ENCODE measurements at places on chromosomes 12 and 14. TPM values are rescaled to one million over a fixed set of nuclear protein-coding genes. Genes with fewer than 3 reads are reported as not detected.

- H3K27me3 ChIP-seq, result no peaks in the 10 kb centered on the region
- no peak overlapping the region for H3K4me3 ChIP-seq
- DNase-seq, result no peak
- no peaks in the 10 kb centered on the region for H3K36me3 ChIP-seq
- H3K27ac ChIP-seq, result no peak overlapping the region
- peaks cover 5% of the 10 kb centered on the region for H3K4me1 ChIP-seq
Measured at GRCh38 chr12:116077431-116077830, 200.1 kb downstream of the MED13L start.

- peak overlapping the region; percentile 31 for H3K27ac ChIP-seq
- no peaks in the 10 kb centered on the region for H3K27me3 ChIP-seq
Measured at GRCh38 chr12:66144791-66145754, 14.5 kb upstream of the LLPH start.

EEA1 gene
- 5.9 TPM for total RNA-seq

CLEC4D gene
- total RNA-seq, result not detected

SYCP3 gene
- 0.26 TPM for total RNA-seq

DNA sequence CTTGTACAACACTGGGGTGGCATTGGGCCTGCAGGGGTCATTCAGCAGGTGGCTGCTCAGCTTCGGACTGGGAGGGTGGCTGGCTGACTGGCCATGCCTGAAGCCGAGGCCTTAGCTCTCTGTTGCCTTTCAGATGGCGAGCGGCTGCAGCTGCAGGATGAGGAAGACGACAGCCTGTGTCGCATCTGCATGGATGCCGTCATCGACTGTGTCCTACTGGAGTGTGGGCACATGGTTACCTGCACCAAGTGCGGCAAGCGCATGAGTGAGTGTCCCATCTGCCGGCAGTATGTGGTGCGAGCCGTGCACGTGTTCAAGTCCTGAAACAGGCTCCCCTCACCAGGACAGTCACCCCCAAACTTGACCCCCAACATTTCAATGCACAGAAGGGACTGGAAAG, 23.3 kb downstream of the RNF34 start:
- no peak overlapping the region for H3K4me3 ChIP-seq
- H3K4me1 ChIP-seq, result no peaks in the 10 kb centered on the region
- peaks cover 25% of the 10 kb centered on the region for H3K36me3 ChIP-seq
- H3K27ac ChIP-seq, result no peak overlapping the region

RFLNA gene
- total RNA-seq, result 0.26 TPM

- peaks cover 7% of the 10 kb centered on the region for H3K36me3 ChIP-seq
- no peak overlapping the region for H3K27ac ChIP-seq
- H3K4me1 ChIP-seq, result no peaks in the 10 kb centered on the region
- H3K27me3 ChIP-seq, result no peaks in the 10 kb centered on the region
Measured at GRCh38 chr14:45095143-45095542, 11.2 kb downstream of the PRPF39 start.

NKX2-8 gene
- total RNA-seq, result not detected

OLR1 gene
- total RNA-seq, result 0.66 TPM

DNA sequence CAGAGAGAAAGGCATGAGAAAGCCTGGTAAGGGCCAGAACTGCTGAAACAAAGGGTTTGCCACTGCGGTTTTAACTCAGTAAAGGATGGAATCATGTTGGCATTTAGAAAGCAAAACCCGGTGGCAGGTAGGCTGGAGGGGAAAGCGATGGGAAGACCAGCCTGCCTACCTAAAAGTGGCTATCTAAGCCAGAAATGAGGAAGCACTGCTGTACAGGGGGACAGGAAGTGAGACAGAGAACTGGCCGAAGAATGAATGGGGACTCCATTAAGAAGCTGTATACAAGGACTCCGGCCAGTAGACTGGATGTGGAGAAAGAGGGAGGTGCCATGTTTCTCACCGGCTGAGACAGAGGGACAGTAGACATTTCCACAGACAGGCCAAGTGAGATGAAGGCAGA, 48.2 kb downstream of the PPM1H start:
- no peak overlapping the region for H3K4me3 ChIP-seq
- DNase-seq, result no peak
- no peak overlapping the region for H3K27ac ChIP-seq
- no peaks in the 10 kb centered on the region for H3K36me3 ChIP-seq
- no peaks in the 10 kb centered on the region for H3K27me3 ChIP-seq

HPD gene
- 5.7 TPM for total RNA-seq

CYP27B1 gene
- total RNA-seq, result 2.6 TPM

ING4 gene
- total RNA-seq, result 23.3 TPM

C12orf57 gene
- total RNA-seq, result 219 TPM

GRCh38 chr14:53890611-53891101, 66.0 kb downstream of the BMP4 start:
- H3K27me3 ChIP-seq, result no peaks in the 10 kb centered on the region
- peaks cover 9% of the 10 kb centered on the region for H3K4me1 ChIP-seq
- H3K27ac ChIP-seq, result no peak overlapping the region
- H3K4me3 ChIP-seq, result no peak overlapping the region
- no peaks in the 10 kb centered on the region for H3K36me3 ChIP-seq
- DNase-seq, result no peak

ZCCHC8 gene
- 16.6 TPM for total RNA-seq

- DNase-seq, result no peak
- no peaks in the 10 kb centered on the region for H3K36me3 ChIP-seq
- peak overlapping the region; percentile 57 for H3K27ac ChIP-seq
- H3K27me3 ChIP-seq, result no peaks in the 10 kb centered on the region
- H3K4me1 ChIP-seq, result peaks cover 5% of the 10 kb centered on the region
- H3K4me3 ChIP-seq, result no peak overlapping the region
Measured at GRCh38 chr14:91945751-91946621, 1.5 kb downstream of the FBLN5 start.

RBM23 gene
- total RNA-seq, result 219 TPM

GPRC5A gene
- 1.6 TPM for total RNA-seq

DNA sequence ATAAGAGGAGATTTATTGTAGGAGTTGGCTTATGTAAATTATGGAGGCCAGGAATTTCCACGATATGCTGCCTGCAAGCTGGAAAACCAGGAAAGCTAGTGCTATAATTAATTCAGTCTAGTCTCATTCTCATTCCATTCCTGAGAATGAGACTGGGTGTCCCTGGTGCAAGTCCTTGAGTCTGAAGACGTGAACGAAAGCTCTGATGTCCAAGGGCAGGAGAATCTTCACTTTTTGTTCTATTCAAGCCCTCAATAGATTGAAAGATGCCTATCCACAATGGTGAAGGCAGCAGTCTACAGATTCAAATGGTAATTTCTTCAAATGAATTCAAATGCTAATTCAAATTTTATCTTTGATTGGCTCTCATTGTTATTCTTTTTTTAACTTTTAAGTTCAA, 851.1 kb upstream of the MGAT4C start:
- H3K36me3 ChIP-seq, result no peaks in the 10 kb centered on the region
- H3K27ac ChIP-seq, result no peak overlapping the region
- no peaks in the 10 kb centered on the region for H3K4me1 ChIP-seq
- H3K4me3 ChIP-seq, result no peak overlapping the region
- no peak for DNase-seq

All from body of pancreas (tissue), 4 donors.